Left kidney (tissue), 8 donors: ENCODE measurements at places on chromosomes 7 and 10.
A peak's percentile ranks its signal among the peaks of the same experiment; 100 is the strongest.

DNA sequence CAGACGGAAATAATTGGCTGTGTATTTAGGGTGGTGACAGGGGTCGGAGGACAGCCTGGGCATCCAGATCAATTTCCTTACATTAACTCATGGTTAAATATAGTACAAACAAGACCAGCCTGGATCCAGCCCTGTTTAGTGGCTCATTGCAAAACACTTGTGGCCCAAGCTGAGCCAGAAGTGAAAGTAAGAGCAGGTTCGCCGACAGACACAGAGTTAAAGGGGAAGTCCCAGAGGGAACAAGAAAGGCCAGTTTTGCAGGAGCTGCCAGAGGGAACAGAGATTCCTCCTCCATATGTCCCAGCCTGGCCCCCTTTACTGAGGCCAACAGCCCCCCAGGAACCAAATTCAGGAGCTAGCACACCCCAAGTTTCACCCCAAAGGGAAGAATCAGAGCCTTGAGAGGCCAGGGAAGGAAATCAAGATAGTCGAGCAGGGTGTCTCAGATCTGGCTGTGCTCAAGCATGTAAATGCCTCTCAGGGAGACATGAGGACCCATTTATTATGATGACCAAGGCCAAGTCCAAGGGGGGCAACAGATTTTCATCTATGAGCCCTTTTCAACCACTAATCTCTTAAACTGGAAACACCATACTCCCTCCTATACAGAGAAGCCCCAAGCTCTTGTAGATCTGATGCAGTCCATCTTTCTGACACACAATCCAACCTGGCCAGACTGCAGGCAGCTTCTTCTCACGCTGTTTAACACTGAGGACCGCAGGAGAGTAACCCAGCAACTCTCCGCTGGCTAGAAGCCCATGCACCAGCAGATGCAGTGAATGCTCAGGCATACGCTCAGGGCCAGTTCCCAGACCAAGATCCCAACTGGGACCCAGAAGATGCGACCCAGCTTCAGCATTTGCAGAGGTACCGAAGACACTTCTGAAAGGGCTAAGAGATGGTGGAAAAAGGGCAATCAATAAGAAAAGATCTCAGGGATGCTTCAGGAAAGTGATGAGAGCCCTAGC lies 15.9 kb upstream of the ADCK2 start:
- DNase-seq, result peak; percentile 35

GRCh38 chr10:36393801-36394200 lies 731.6 kb upstream of the ANKRD30A start:
- DNase-seq, result no peak

DNA sequence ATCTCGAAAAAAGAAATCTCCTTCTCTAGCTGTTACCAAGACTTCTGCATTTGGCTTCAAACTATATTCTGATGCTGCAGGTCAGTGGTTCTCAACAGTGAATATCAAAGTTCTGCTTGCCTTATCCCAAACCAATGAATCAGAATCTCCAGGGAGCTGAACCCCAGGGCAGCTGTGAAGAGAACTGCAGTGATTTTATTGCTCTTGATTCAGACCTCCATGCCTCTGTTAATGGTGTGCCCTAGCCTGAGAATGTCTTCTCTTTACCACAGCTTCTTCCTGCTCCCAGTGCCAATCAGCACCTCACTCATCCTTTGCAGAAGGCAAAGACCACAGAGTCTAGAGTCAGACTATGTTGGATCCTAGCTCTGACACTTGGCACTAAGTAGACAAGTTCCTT lies 46.2 kb upstream of the MRLN start:
- DNase-seq, result no peak

GRCh38 chr10:54203401-54203800 lies 597.6 kb downstream of the PCDH15 start:
- DNase-seq, result no peak

DNA sequence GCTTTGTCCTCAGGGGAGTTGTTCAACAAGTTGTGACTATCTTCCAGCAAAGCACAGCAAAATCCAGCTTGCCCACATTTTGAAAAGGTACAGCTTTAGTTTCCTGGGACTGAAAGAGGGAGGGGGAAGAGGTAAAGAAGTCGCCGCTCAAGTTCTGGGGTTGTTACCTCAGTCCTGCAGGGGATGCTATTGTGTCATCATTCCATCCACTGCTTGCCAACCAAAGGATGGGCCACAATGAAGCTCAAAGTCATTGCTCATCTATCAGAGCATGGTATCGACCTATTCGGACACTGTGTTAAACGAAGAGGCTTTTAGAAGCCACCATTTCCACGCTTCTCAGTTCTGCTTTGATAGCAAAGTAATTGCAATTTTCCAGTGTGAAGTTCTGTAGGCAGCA lies 34.3 kb downstream of the NPY start:
- no peak for DNase-seq

GRCh38 chr7:48933549-48934085 lies 9.3 kb downstream of the CDC14C start:
- DNase-seq, result no peak

- no peak for DNase-seq
Measured at GRCh38 chr10:104123397-104123796, 1.4 kb downstream of the SFR1 start.

GRCh38 chr7:16421333-16422102 lies at the start of gene CRPPA:
Gene CRPPA (minus strand): TSS chr7:16421538. CDS start chr7:16421322, 216 bp downstream.
- peak; percentile 31 for DNase-seq

GRCh38 chr10:22573820-22574569 lies 140.4 kb downstream of the PIP4K2A start:
- no peak for DNase-seq

DNA sequence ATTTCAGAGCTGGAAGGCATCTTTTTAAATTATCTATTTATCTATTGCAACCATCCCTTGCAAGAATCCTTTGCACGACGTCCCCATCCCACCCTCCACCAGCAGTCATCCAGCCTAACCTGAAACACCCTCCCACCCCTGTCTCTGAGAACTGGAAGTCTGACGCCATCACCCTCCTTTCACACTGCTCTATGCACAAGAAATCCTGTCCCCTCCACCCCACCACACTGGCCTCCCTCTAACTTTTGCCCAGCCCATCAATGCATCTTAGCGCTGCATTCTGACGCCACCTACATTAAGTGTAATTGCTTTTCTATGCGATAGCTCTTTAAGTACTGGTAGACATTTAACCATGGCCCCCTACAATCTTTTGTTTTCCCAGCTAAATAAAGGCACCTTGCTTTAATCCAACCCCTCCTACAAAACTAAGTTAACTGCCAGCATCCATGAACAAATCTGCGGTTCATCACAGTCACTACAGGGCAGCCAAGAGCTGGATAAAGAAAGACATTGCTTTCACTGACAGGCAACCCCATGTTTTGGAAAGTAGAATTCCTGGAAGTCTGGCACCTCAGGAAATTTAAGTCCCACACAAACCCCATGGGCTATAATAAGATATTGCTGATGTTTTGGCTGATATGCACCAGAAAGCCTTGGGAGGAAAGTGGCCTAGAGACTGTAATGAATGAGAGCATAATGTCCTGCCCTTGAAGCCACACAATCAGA lies 128.0 kb downstream of the GLI3 start:
- DNase-seq, result no peak

DNA sequence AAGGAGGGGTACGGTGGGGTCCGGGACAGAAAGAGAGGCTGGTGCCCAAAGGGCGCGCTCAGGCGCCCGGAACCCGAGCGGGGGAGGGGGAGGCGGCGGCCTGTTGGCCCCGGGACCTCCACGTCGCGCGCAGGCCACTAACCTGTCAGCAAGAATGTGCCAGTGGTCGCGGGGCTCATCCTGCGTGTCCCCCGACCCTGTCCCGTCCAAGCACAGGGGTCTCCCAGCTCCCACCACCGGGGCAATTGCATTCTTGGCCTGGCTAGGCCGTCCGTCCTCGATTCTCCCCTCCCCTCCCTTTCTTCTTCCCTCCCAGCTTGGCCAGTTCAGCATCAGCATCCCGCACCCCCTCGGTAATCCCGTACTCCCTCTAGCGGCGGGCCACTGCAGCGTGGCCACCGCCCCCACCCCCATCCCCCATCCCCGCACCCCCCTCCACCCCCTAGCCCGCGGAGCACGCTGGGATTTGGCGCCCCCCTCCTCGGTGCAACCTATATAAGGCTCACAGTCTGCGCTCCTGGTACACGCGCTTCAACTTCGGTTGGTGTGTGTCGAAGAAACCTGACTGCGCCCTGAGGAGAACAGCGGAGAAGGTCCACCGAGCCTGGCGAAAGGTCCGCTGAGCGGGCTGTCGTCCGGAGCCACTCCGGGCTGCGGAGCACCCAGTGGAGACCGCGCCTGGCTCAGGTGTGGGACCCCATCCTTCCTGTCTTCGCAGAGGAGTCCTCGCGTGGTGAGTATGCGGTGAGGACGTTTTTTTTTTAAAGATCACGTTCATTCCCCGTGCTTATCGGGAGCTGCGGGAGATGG lies at the start of gene SGCE:
TSS of gene SGCE (minus strand) at position 286 of the 810 bp plus-strand sequence. CDS start at position 251, 35 bp downstream.
- peak; percentile 78 for DNase-seq

DNA sequence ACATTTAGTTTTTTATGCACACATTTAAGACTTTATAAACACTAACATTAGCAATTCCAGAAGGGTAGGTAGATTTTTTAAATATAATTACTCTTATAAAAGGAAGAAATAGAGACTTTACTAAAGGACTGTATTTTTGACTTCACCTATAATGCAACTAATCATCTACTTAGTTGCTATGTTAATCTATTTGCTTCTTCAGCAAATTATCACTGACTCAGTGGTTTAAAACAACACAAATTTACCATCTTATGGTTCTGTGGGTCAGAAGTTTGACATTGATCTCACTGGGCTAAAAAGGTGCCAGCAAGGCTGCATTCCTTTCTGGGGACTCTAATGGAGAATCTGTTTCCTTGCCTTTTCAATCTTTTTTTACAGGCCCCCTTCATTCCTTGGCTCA lies 7.6 kb downstream of the MTERF1 start:
- no peak for DNase-seq

DNA sequence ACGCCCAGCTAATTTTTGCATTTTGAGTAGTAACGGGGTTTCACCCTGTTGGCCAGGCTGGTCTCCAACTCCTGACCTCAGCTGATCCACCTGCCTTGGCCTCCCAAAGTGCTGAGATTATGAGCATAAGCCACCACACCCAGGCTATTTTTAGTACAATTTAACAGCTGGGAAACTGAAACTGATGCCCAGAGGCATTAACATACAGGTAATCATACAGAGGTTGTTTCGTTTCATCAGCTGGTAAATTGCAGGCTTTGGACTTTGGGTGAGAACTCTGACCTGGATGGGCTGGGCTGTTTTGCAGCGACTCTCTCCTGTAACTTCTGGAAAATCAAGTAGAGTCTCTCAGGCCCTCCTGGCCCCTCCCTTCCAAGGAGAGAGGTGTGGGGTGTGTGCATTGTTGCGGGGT lies 6.2 kb upstream of the ACHE start:
- no peak for DNase-seq

DNA sequence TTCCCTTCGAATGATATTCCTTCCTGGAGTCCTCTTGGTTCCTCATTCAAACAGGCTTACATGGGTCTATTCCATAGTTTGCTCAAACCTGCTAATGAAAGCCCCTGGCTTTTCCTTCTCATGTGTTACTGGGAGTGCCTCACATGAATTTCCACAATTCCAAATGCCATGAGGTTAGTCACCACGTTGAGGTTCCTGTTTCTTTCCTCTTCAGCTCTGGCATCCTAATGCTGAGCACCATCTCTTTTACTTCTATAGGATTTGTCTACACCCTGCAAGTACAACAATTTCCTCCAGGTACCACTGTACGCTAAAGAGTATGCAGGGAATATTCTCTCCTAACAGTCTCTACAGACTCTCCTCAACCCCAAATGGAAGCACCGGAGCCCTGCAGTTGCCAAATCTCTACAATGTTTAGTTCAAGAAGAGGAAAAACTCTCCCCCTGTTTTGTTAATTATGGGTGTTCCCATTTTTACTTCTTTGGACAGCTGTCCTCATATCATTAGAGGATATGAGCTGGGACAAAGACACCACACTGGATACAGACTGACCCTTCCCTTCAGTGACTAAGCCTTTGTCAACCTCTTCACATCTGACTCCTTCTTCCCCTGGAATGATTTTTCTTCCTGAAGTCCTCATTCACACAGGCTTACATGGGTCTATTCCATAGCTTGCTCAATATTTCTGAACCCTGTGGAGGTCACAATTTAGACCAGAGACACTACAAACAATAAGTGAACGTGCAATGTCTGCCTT lies 145.8 kb upstream of the BET1 start:
- no peak for DNase-seq

GRCh38 chr7:126529254-126529653 lies 723.5 kb downstream of the GRM8 start:
- DNase-seq, result no peak

GRCh38 chr7:84177758-84178412 lies 16.7 kb downstream of the SEMA3A start:
- no peak for DNase-seq

DNA sequence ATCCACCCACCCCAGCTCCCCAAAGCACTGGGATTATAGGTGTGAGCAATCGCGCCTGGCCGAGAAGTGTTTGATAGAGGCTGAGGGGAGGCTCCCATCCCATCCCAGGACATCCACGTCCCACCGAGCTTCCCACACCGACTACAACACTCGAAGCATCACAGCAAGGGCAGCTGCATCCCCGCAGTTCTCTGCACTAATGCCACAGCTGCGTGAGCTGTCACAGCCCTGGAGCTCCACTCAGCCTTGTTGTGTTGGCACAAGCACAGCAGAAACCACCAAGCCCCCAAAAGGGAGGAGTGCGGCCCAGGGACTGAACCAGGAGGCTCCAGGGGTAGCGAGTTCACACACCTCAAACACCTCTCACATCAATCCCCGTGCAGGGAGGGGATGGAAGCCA lies 121.6 kb downstream of the DIP2C start:
- no peak for DNase-seq

DNA sequence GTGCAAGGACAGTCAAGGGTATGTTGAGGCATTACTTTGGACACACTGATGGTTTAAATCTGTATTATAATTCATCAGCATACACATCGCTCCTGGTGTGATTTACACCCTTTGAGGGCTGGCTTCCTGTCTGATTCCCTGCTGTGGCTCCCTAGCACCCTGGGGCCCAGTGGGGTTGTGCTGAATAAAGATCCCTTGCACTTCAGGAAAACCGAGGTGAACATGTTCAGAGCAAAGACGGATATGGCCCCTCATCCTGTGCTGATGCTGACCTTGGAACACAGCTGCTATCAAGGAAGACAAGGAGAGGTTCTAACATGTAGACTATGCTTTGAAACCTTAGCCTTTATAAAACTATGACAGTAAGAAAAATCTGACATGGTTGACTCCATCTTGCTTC lies 84.6 kb upstream of the UNC5B start:
- no peak for DNase-seq

GRCh38 chr10:23293973-23294590 lies 50.5 kb downstream of the C10orf67 start:
- DNase-seq, result no peak

DNA sequence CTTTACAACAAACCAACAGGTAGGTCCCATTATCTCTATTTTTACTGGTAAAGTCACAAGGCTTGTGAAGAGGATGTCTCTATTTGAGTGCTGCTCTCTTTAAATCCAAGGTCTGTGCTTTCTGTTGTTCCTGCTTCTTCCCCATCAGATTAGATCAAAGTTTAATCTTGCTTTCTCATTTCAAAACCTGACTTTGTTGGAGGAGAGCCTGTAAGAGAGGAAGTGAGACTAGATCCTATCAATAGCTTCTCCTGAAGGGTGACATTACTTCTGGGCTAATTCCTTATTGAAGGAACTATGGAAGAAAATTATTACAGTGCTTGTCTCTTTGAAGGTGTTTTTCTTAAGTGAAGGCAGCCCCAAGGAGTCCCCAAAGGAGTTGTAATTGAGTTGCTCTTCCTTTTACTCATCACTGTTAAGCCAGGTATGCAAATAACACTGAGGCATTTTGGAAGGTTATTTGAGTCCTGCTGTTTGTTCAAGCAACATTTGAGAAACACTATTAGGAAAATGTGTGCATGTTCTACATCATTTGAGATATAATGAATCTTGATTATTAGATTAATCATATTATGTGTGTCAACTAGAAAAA lies 146.2 kb upstream of the MBL2 start:
- no peak for DNase-seq
